Activated CD4-positive, alpha-beta T cell treated with anti-CD3 and anti-CD28 coated beads, Interleukin-2, amount 50 U/mL, for 24 hours (primary cell): ENCODE measurements at places on chromosomes 13 and 19.

- DNase-seq: no peak
Measured at GRCh38 chr13:28707629-28708427, 10.9 kb downstream of the SLC46A3 start.

DNA sequence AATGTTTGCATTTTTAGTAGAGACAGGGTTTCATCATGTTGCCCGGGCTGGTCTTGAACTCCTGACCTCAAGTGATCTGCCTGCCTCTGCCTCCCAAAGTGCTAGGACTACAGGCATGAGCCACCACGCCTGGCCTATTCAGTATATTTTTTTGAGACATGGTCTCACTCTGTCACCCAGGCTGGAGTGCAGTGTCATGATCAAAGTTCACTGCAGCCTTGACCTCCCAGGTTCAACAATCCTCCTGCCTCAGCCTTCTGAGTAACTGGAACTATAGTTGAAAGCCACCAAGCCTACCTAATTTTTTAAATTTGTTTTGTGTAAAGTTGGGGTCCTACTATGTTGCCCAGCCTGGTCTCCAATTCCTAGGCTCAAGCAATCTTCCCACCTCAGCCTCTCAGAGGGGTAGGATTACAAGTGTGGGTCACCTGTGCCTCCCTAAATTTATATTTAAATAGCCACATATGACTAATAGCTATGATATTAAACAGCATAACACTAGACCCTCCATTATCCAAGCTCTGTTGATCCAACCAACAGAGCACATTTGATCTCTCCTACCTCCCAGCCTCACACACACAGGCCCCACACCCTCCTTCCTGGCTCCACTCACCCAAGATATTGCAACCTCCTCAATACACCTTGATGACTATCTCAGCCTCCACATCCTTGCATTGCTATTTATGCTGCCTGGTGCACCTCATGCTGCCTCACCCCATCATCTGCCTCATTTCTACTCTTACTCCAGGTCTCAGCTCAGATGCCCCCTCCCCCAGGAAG is 2.1 kb upstream of the CEACAM19 start:
- DNase-seq: no peak

DNA sequence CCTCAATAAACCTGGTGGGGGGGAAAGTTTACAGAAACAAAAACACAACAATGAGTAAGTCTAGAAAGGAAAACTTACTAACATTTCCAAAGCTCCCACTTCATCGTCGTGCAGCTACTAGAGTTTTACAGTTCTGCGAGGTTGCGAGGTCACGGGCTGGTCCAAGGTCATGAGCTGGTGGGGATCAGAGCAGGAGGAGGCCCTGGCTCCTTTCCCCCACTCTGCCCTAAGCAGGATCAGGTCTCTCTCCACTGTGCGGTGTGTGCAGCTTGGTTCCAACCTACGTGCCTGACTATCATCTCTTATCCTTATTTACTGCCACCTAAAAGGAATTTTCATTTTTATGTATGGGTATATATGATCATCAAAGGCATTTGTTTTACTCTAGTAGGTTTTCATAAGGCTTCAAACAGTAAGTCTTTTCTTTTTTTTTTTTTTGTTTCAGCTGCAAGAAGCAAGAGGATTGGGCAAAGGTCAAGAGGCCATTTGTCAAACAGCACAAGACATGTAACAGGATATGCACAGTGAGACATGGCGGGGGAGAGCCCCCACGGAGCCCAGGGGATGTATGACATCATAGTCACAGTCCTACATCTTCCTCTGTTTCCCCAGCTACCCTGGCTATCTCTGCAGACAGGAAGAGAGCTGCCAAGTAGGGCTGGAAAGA is 76.6 kb upstream of the POMP start:
- DNase-seq: no peak

GRCh38 chr19:16829010-16829821 is at the start of gene SIN3B:
SIN3B (plus strand) TSS chr19:16829398; CDS start chr19:16829421, 23 bp downstream.
- peak; percentile 82 for DNase-seq

DNA sequence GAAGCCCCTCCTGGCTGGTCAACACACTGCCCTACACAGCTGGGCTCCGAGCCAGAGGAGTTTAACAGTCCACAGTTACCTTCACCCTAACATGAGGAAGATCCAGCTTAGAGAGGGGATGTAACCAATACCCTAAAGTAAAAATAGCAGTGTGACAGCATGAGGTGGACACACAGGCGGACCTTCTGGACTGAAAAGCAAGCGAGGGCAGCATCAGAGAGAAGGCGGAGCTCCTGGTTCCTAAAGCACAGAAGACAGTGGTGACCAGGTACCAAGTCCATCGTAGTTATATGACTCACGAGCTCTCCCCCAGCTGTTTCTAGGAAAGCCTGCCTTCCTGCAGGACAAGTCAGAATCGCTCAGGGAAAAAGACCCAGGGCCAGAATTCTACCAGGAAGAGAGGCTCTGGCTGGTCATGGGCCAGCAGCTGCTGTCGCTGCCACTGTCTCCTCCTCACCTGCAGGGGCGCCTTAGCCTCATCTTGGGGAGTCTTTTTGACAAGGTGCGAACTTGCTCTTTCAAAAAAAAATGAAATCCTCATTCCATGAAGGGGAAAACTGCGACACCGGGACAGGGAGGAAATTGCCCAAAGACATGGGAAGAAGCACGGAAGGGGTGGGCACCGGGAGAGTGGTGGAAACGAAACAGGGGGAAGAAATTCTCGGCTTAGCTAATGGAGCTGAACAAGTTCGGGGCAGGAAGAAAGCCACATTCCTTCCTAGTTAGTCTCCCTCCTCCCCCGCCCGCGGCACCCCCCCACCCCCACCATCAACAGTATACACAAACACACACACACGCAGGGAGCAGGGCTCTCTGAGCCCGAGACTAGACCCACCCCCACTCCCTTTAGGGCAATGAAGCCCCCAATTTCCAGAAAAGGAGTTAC is 1.7 kb downstream of the ELL start:
- no peak for DNase-seq

- DNase-seq: no peak
Measured at GRCh38 chr13:70747262-70747661, 639.0 kb upstream of the KLHL1 start.

- DNase-seq: no peak
Measured at GRCh38 chr19:18160493-18160970, 7.6 kb downstream of the PIK3R2 start.

DNA sequence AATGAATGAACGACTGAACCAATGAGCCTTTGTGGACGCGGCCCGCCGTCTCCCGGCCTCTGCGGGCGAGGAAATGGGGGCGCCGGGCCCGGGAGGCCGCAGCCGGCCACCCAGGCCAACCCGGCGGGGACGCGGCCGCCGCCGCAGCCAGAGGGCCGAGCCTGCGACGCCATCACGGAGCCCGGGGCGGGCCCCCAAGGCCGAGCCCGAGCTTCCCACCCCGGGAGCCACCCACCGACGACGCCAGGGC is 216 bp downstream of the SUGP2 start:
- no peak for DNase-seq

DNA sequence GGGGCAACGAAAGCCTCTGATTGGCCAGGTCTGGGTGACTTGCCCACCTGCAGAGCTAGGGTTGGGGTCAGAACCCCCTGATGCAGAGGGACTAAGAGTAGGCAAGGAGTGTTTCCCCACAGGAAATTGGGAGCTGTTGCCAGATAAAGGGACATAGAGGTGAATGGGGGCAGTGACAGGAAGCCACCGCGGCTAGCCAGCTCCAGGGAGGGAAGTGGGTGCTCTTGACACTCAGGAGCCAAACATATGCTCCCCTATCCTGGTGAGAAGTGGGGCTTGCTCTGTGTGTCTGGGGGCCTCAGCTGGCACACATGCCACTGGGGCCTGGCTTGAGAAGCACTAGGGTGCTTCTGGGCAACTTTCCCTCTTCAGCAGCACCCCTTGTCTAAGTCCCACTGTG is 26.0 kb downstream of the WDR88 start:
- DNase-seq: no peak

- no peak for DNase-seq
Measured at GRCh38 chr13:34025746-34026145, 207.8 kb downstream of the RFC3 start.

GRCh38 chr19:13234518-13234917 is 84.3 kb downstream of the IER2 start:
- DNase-seq: peak; percentile 50

DNA sequence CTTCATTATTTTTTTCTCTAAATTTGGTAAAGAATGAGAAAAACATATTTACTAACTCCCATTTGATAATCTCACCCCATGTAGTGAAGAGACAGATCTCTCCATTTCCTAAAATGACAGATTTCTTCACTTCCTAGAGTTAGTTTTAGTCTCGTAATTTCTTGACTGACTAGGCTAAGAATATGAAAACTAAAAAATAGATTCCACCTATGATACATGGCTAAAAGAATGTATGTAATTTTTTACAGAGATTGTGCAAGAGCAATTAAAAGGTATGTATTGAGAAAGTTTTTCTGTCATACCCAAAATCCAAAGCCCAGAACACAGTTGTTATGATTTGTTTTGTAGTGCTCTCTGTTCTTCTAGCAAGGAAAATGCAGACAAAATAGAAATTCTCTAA is 9.5 kb downstream of the NALCN start:
- DNase-seq: no peak

DNA sequence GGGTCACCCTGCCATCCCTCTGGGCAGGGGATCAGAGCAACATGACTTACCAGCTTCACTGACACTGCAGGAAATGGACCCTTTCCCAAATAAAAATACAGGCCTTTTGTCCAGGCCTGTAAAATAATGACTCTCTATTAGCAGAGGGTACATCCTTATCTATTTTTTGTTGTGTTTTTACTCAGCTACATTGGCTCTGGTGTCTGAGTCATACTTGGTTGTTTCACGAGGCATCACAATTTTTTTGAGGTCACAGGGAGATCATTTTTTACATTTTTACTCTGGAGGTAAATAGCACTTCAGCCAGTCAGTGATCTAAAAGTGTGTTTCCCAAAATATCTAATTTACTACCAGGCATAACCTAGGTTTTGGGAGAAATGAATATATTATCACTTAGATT is 6.9 kb upstream of the HTR2A start:
- no peak for DNase-seq

DNA sequence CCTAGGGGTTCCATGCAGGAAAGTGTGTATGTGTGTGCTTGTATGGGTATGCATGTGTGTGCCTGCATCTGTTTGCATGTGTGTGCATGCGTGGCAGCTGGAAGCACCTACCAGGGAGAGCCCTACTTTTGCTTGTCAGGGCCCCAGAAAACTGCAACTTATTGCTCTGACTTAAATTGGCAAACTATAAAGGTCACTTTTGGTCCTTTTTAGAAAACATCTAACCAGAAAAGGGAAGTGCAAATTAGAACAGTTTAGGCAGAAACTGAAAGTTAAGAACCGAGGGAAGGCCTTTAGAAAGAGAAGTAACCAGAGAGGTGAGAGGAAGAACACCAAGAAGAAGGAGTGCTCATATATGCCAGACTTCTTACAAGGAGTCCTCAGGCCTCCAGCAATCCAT is 32.5 kb downstream of the DLEU7 start:
- DNase-seq: no peak

- no peak for DNase-seq
Measured at GRCh38 chr13:110447058-110447511, 114.4 kb downstream of the RAB20 start.

GRCh38 chr19:47068876-47069406 is 20.5 kb upstream of the TMEM160 start:
- no peak for DNase-seq

DNA sequence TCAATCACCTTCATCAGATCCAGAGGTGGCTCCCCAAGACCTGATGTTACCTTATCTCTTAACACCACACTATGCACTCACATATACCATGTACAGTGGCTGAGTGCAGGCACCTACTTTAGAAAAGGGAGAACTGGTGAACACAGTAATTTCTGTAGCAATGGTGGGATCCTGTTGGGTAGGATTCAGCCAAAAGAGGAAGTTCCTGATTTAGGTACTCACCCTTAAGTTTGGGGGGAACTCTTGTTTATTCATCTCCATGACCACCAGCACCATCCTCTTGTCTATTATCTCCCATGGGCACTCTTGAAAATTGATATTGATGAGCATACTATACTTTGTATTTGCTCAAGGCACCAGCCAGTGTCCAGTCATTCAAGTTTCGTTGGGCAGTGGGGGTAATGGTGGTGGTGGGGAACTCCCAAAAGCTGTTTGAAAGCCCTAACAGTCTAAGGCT is 324.4 kb downstream of the LMO7 start:
- DNase-seq: no peak

- DNase-seq: no peak
Measured at GRCh38 chr19:4849019-4849418, 17.5 kb upstream of the TICAM1 start.

DNA sequence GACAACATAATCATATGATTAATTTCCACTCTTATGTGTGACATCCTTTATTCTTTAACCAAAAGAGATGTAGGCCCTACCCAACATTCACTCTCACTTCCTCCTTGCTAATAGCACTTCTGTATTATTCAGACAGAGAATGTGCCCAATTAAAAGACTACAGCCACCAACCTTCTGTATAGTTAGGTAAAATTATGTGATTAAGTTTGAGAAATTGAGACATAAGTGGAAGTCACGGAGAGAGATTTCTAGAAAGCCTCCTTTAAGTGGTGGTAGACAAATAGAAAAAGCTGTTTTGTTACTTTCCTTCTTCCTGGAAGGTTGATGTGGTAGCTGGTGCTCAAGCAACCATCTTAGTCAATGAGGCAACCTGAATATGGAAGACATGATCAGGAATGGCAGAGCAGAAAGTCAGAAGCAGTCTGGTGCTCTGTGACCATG is 14.8 kb downstream of the EPSTI1 start:
- DNase-seq: no peak

DNA sequence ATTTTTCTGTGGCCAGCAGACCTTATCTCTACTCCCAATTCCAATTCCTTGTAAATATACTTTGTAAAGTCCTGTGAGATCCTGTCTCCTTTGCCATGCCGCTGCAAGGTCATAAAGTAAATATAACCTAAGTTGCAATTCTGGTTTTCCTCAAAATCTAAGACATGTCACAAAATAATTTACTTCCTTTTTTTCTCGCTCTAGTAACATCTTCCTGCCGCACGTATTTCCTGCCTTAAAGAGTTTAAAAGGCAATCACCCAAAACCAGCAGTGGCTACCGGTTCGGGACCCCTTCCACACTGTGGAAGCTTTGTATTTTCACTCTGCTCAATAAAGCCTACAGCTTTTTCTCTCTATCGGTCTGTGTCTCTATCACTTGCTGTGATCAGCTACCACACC is 832.0 kb upstream of the SLITRK5 start:
- no peak for DNase-seq

DNA sequence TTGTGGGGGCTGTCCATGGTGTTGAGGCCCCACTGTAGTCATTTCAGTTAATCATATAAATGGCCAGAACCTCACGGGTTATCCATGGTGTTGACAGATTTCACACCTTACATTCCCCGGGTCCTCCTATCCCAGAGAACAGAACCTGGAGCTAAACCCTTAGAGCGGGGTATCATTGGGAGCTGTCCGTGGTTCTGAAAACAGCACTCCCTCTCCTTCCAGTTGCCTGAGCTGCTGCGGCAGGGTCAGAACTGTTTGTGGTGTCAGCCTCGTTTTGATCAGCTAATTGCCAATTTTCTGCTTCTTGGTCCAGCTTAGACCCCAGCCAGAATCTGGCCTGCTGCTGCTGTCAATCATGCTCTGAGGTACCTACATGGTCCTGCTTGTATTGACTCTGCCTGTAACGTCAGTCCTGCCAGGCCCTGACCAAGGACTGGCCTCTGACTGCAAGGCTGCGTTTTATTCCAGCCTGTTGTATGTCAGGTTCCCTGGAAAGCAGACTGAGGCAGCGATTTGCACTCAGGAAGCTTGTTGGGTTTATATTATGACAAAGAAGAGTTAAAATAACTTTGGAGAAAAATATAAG is 55.8 kb upstream of the KCTD15 start:
- no peak for DNase-seq

GRCh38 chr19:1047696-1048147 is 7.8 kb downstream of the ABCA7 start:
- DNase-seq: no peak

GRCh38 chr13:24083722-24084421 is 76.6 kb upstream of the SPATA13 start:
- no peak for DNase-seq
